ENCODE measurements at places on chromosomes 1 and 21.

DNA sequence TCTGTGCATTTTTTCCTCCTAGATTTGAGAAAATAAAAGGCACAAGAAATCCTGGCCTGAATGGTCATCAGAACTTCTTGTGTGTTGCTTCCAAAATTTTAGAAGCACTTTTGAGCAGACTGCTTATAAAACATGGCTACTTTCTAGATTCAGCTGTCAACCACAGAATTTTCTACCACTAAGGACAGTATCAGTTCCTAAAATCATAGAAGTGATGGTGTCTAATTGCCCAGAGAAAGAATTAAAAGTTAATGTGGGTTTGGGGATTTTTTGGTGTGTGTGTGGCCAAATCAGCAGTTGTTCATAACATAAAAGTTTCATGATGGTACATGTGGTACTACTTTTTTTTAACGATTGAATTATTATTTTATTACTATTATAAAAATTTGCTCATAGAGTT, 171.4 kb upstream of the SNX7 start:
- DNase-seq = no peak

DNA sequence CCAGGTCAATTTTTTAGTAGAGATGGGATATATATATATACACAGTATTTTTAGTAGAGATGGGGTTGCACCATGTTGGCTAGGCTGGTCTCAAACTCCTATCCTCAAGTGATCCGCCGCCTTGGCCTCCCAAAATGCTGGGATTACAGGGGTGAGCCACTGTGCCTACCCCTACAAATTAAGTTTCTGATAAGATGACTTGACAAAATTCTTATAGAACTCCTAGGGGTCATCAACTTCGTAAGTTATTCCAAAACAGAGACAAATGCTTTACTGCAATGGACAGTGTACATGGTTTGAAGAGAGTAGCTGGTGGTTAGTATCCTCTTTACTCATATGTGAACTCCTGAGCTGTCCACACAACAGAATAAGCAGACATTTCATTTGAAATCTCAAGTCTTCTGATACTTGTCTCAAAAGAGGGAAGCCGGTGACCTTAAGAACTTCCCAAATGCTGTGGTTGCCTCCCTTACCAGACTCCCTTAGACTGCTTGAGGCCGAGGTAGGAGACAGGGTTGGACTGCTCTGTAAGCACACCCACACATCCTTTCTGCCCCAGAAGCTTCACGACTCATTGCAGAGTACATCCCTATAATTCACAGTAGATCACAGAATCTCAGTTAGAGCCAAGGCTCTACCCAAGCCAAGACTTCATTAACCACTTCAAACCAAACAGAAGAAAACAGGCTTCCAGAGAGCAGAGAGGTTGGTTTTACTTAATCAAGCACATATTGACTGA, 244.1 kb upstream of the IRF2BP2 start:
- no peak for DNase-seq

DNA sequence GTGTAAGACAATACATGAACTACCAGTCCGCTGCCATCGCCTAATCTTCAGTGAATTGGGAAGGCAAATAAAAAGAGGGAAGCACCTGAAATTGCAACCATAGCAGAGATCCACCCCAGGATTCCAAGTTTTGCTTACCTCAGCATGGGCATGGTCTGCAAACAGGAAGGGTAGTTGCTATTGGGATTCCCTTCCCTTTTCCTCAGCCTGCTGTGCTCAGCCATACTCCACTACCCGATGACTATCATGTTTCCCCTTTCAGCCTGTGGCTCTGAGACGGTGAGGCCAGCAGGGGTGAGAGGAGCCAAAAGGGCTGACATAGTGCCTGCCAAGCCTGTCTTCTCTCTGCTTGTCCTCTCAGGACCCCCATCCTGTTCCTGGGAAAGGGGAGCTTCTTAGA, 64.2 kb downstream of the GPR137B start:
- no peak for DNase-seq

- DNase-seq = no peak
Observed at GRCh38 chr1:43970502-43970901, 692 bp downstream of the DPH2 start.

DNA sequence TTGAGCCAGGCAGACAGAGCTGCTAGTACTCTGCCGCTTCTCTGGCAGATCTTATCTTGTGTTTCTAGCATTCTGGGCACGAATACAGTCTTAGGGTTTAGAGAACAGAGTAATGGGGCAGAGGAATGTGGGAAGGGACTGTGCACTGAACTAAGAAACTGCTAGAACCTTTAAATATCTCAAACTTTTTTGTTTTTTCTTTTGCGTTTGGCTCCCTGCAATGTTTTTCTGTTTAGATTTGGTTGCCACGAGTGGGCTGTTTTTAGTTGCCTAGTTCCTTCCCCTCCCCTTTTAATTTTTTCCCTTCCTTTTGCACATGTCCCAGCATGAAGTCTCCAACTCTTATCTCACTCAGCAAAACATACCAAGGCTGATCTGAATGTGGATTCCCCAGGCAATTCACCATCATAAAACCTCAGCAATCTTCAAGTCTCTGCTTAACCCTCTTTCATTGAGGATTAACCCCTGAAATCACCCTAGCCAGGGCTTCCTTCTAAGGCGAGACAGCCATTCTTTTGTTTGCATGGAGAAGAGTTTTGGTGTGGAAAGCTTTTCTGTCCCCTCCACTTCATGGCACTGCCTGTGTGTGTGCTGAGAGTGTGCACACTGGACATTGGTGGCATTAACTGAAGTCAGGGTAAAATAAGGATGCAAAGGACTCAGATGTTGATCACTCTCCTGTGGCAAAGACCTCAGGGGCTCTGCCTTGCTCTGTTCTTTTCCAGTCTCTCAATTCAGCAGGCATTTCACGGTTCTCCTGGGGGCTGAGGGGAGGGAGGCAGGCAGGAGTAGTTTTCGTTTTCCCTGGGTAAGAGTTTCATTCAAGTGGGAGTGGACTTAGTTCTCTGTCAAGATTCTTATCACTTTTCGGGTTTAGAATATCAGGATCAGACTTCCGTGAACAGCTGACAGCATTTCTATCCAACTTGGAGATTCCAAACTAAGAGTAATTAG, 2.8 kb upstream of the ATF3 start:
- DNase-seq = no peak

DNA sequence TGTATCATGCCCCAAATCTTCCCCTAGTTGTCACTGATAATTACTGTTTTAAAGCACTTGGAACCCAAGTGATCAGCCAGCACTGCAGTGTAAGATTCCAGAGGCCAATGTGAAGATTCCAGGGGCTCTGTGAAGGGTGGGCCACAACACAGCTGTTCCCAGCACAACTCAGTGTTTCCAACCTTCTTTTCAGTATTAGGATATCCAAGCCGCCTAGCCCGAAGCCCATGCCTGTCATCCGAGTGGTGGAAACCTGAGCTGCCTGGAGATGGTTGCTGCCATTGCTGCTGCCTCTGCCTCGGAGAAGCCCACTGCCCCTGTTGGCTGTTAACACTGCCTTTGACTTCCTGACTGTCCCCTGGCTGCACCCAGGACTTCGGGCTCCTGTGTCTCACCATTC, 30.4 kb upstream of the SNX27 start:
- no peak for DNase-seq

DNA sequence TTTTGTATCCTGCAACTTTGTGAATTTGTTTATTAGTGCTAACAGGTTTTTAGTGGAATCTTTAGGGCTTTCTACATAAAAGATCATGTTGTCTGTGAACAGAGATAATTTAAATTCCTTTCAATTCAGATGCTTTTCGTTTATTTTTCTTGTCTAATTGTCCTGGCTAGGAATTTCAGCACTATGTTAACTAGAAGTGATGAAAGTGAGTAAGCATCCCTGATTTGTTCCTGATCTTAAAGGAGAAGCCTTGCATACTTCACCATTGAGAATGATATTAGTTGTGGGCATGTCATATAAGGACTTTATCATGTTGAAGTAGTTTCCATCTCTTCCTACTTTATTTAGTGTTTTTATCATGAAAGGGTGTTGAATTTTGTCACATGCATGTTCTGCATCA, 23.6 kb upstream of the TRIM67 start:
- DNase-seq = no peak

GRCh38 chr21:38380481-38381137, 117.7 kb downstream of the ERG start:
- no peak for DNase-seq

DNA sequence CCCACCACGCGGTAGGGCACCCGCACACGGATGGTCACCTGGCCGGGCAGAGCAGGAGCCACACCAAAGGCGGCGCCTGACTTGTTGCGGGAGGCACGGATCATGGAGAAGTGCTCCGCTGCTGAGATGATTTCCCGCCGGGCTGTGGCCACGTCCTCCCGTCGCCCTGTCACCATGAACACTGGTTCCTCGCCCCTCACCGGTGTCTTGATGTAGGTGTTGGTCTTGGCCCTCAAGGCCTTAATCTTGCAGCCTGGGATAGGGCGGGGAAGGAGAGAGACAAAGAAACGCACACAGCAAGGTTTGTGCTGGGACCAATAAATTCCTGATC, 4.9 kb downstream of the MEX3A start:
- DNase-seq = no peak

Measured in T-helper 17 cell (primary cell).